ENCODE measurements at places on chromosomes 4 and X.

- DNase-seq, result no peak
Measured at GRCh38 chr4:77579406-77580076, 26.1 kb upstream of the CXCL13 start.

DNA sequence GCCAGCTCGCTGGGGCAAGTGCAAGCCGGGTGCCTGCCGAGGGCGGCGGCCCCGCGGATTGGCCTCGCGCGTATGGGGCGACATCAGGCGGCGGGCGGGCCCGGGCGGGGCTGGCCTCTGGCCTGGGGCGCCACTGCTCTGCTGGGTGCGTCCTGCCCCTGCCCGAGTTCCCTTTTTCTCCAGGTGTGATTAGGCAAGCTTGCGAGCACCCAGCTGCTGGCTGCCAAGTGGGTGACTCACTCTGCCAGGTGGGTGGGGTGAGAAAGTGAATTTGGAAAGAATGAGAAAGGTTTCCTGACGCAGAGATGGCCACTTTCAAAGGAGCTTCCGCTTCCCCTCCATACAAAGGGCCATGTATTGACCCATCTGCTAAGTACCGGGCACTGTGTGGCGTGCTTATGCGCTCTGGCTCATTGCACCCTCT lies 32.5 kb downstream of the FGFBP1 start:
- DNase-seq, result no peak

DNA sequence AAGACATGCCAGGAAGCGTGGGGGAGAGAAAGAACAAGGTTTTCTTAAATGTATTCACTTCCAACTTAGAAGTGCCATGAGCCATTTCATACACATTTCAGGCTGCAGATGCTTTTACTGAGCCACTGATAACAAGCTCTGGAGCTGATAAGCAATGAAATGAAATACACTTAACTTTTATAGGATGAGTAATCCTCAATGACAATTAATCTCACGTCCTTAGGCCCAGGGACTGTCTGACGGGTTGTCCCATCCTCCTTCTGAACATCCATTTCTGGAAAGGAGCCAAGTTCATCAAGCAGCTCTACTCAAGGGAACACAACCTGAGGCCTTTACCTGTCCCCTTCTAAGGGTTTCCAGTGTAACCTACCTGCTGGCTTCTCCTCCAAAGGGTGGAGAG lies 121.2 kb downstream of the PARM1 start:
- DNase-seq, result no peak

- no peak for DNase-seq
Measured at GRCh38 chr4:144451766-144452450, 194.0 kb upstream of the HHIP start.

- DNase-seq, result no peak
Measured at GRCh38 chr4:32268863-32269262, 1548.7 kb downstream of the PCDH7 start.
